Spleen (tissue), 13 donors: ENCODE measurements at places on chromosomes 6 and 20. TPM values are rescaled to one million over a fixed set of nuclear protein-coding genes. Genes with fewer than 3 reads are reported as not detected.

Gene PLA2G7
- polyA plus RNA-seq: 8.9 TPM

Gene SLC26A8
- 0.28 TPM for polyA plus RNA-seq

Gene ERMARD
- polyA plus RNA-seq: 87.3 TPM

Gene GABRR1
- not detected for polyA plus RNA-seq

Gene FAXC
- polyA plus RNA-seq: 0.20 TPM

Gene HCRTR2
- not detected for polyA plus RNA-seq

Gene BMP2
- polyA plus RNA-seq: 4.8 TPM

Gene FAM162B
- 0.67 TPM for polyA plus RNA-seq

Gene GPR63
- polyA plus RNA-seq: 0.02 TPM

Gene TSPO2
- 0.54 TPM for polyA plus RNA-seq

Gene RNF182
- 0.03 TPM for polyA plus RNA-seq

Gene PANK2
- 36.2 TPM for polyA plus RNA-seq

Gene SRSF3
- polyA plus RNA-seq: 121 TPM

Gene DNAH8
- polyA plus RNA-seq: 0.46 TPM

Gene CCN5
- 1.3 TPM for polyA plus RNA-seq

Gene TNFRSF6B
- 23.8 TPM for polyA plus RNA-seq
